Left kidney (tissue), 8 donors: ENCODE measurements at places on chromosomes 6 and 20. TPM values are rescaled to one million over a fixed set of nuclear protein-coding genes. Genes with fewer than 3 reads are reported as not detected.

The XKR7 gene
- 0.35 TPM for polyA plus RNA-seq

The NTSR1 gene
- polyA plus RNA-seq, result 1.5 TPM

The KHDC1L gene
- 0.62 TPM for polyA plus RNA-seq

The HMGCLL1 gene
- polyA plus RNA-seq, result 3.3 TPM

The CHRNA4 gene
- polyA plus RNA-seq, result 13.3 TPM

The TBC1D32 gene
- polyA plus RNA-seq, result 18.7 TPM

The FOXA2 gene
- not detected for polyA plus RNA-seq

The MOG gene
- not detected for polyA plus RNA-seq

The RPRD1B gene
- 43.6 TPM for polyA plus RNA-seq

The LY6G5B gene
- 31.1 TPM for polyA plus RNA-seq

DNA sequence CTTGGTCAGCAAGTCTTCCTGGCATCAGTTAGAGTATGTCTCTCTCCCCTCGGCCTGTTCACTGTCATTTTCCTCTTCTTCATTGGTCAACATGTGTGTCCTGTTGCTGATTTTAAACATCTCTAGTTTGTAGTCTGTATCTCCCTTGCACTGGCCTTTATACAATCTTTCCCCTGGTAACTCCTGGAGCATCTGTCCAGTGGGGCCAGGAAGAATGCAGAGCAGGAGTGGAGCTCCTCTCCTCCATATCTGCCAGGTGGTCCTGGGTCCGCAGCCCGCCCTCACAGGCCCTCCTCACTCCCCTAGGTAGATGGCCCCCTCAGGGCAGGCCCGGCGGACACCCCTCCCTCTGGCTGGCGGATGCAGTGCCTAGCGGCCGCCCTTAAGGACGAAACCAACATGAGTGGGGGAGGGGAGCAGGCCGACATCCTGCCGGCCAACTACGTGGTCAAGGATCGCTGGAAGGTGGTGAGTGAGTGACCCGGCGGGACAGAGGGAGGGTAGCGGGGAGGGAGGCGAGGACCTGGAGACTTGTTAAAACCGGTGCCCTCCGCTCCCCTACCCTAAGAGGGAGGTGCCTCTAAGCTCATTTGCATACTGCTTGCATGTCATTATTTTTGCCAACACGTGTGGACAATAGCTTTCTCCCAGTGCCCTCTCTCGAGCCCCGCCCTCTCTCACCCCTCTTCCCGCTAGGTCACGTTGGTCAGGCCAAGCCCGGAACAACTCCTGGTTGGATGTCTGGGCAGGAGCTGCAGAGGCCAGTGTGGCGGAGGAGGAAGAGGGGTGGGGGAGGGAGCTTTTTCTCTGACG lies 3.2 kb downstream of the TTBK1 start:
- no peak for DNase-seq

- DNase-seq, result no peak
Measured at GRCh38 chr6:149035766-149036165, 281.7 kb upstream of the TAB2 start.

- DNase-seq, result no peak
Measured at GRCh38 chr6:13400772-13401171, 72.4 kb upstream of the TBC1D7 start.

- DNase-seq, result no peak
Measured at GRCh38 chr6:2743280-2744208, 7.2 kb downstream of the MYLK4 start.

GRCh38 chr6:124968401-124968800 lies 6.2 kb downstream of the RNF217 start:
- DNase-seq, result no peak

DNA sequence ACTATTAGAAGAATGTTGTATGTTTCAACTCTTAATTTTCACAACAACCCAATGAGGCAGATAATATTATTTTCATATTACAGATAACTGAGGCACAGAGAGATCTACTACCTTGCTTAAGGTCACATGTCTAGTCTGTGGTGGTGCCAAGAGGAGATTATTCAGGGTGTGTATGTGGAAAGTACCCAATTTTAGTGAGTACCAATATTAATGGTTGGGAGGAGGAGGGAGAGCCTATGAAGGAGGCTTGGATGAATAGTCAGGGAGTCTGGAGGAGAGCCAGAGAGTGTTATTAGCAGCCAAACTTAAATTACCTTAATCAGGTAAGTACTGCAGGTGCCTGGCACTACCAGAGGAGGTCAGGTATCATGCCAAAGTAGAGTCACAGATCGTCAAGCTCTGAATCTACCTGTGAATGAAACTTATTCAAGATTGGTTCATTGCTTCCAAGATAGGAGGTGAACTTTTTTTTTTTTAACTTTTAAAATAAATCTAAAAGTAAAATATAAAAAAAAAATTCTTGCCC lies 10.9 kb upstream of the CALHM6 start:
- DNase-seq, result no peak

DNA sequence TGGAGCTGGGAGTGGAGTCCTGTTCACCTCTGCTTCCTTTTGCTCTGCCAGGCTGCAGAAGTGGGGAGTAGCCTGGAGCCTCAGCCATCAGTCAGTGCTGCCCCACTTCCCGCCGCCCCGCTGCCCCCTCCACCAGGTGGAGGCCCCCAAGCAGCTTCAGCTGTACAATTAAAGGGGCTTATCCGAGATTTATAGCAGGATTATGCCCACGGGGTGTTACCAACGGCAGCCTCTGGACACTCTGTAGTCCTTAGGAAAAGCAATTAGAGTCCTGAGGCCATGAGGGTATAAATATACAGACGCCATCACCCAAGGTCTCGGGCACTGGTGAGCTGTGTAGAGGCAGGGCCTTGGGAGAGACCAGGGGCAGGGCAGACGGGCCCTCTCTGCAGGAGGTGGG lies 55.4 kb downstream of the GRM4 start:
- DNase-seq, result no peak

- no peak for DNase-seq
Measured at GRCh38 chr20:11740975-11741374, 176.7 kb upstream of the BTBD3 start.

DNA sequence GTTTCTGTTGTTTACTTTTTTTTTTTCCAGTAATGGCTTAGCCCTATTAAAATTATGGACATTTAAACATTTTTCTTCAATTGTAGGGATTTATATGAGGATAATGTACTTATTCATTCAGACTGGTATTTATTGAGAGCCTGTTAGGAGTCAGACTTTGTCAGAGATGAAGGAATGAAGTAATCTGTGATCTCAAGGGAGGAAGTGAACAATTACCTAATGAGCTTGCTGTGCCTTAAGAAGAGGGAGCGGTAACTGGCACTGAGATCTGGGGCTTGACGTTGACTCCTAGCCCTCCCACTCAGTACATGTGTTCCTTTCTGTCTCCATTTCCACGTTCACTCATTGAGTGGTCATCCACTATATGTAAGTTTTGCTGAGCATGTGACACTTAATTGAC lies 12.6 kb downstream of the AFDN start:
- no peak for DNase-seq

DNA sequence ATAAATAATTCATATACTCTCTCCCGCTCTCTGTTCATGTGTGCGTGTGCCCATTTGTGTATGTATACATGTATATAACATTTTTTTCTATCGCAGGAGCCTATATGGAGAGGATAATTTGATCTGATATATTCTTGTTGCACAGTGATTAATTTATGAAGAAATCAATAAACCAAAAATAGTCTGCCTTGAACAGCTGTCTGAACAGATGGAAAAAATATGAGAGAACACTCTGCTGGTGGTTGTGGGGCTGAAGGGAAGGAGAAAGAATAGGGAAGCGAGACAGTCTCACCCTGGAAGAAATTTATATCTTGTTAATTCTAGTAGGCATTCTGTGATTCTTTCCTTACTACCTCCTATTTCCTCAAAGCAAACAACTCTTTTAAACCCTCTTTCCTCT lies 96.6 kb upstream of the B3GAT2 start:
- DNase-seq, result no peak

DNA sequence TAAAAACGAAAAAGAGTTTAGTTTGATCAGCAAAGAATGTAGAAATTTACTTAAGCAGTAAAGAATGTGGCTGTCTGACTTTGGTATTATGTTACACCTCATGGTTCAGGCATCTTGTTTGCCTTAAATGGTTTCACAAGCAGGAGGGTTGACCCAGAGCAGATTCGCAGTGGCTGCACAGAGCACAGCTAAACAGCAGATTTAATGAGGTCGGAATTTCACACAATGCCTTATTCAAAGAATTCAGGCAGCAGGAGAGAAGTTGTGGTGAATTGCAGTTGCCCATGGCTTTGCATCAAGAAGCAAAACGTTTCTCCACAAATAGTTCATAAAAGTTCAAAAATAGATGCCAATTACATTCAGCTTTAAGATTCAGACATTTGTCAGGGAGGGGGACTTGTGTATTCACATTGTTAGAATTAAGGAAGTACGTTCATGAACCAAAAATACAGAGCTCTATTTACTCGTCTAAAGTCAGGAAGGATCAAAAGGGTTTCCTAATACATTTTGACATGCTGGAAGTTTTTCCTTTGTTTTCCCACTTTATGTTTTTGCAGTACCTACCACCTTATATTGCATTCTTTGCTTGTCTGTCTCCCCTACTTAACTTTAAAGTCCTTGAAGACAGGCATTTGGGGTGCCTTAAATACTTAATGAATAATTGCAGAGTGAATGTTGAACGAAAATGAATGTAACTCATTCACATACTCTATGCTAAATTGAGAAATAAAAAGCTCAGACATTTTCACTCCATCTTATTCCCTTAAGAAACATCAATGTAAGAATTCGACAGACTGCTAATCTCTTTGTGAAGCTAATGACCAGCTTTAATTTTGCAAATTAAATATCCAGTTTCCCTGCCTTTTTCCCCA lies 1163.6 kb upstream of the CITED2 start:
- DNase-seq, result peak; percentile 67

- no peak for DNase-seq
Measured at GRCh38 chr6:157300436-157300835, 22.9 kb downstream of the TMEM242 start.

DNA sequence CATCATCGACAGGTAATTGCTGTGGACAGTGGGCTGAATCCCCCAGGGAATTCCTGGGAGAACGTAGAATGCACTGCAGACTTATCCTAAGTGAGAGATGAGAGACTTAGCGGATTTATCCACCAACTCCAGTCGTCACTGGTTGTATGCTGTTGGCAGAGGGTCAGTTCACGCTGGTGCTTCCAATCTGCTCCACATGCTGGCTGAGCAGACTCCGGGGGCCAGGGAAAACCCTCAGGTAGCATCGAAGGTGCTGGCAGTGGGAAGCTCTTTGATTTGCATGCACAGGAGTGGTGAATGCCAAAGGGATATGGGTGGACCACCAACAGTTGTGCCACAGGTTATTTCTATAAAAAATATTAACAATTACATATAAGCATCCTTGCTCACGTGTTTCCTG lies 20.2 kb downstream of the TTLL9 start:
- no peak for DNase-seq

- DNase-seq, result no peak
Measured at GRCh38 chr6:116767715-116768114, 2.2 kb upstream of the FAM162B start.

- DNase-seq, result no peak
Measured at GRCh38 chr6:34241351-34242215, 4.9 kb downstream of the HMGA1 start.
